ENCODE measurements at places on chromosomes 1 and 21.

- no peak for DNase-seq
These were observed 11.8 kb upstream of the XCL2 start for GRCh38 chr1:168555508-168556046.

DNA sequence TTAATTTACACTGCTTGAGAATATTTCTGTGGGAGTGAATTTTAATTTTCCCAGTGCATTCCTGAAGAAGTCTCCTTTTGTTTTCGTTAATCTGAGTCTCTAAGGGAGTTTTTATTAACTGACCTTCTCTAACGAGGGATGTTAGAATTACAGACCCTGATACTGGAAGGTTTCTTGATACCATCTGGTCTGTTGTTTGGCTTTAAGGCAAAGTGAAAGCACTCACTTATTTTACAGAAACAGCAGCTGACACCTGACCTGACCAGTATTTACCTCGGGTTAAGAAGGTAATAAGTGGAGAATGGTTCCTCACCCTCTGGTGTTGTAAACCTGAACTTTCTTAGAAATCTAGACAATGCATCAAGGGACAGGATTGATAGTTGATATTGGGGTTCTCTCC is 12.4 kb downstream of the CDC14A start:
- no peak for DNase-seq

- no peak for DNase-seq
These were observed 98.9 kb downstream of the DHRS3 start for GRCh38 chr1:12518931-12519692.

- DNase-seq = no peak
These were observed 2.2 kb downstream of the NUAK2 start for GRCh38 chr1:205319081-205320018.

- no peak for DNase-seq
These were observed 8.8 kb upstream of the FAM20B start for GRCh38 chr1:179016706-179017382.

DNA sequence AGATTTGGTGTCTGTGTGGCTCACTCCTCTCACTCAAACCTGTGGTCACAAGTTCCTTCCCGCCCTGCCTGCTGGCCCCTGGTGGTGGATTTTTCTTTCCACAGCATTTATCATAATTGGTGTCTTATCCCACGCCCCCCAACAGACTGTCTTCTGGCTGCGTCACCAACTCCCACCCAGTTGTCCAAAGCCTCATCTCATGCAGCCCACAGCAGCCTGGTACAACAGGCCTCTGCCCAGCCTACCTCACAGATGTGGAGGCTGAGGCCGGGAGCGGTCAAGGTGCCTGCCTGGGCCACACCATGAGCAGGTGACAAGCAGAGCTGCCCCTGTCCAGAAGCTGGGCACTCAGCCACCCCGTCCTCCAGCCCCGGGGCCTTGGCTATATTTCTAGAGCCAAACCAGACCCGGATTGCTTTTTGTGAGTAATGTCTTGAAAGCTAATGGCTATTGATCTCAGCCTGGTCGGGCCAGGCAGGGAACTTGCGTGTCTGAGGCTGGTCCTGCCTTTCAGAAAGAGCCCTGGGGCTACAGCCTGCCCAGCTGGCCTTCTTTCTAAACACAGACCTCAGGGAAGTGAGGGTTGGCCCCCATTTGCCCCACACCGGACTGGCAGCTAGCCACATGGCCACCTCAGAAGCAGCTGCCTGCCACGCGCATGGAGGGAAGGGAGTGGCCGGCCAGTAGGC is 2.6 kb downstream of the KCNAB2 start:
- DNase-seq = no peak

GRCh38 chr1:114388432-114389003 is 122.5 kb downstream of the TRIM33 start:
- DNase-seq = no peak

DNA sequence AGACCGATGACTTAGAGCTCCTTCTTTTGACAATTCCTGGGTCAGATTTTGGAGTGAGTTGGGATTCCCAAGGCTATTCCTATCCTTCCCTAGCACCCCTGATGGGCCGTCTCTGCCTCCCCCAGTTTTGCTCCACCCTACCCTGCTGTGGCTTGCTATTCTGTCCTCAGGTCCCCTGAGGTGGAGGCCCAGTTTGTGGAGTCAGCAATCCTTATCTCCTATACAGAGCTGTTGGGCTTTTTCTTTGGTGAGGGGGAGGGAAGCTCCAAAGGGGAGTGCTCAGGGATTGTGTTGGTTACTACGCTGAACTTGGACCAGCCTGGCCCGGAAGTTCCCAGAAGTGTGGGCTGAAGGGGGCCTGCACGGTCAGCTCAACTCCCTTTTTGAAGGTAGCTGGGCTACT is 7.6 kb downstream of the SESN2 start:
- no peak for DNase-seq

- DNase-seq = no peak
These were observed 8.9 kb downstream of the MAPKAPK2 start for GRCh38 chr1:206693592-206693991.

DNA sequence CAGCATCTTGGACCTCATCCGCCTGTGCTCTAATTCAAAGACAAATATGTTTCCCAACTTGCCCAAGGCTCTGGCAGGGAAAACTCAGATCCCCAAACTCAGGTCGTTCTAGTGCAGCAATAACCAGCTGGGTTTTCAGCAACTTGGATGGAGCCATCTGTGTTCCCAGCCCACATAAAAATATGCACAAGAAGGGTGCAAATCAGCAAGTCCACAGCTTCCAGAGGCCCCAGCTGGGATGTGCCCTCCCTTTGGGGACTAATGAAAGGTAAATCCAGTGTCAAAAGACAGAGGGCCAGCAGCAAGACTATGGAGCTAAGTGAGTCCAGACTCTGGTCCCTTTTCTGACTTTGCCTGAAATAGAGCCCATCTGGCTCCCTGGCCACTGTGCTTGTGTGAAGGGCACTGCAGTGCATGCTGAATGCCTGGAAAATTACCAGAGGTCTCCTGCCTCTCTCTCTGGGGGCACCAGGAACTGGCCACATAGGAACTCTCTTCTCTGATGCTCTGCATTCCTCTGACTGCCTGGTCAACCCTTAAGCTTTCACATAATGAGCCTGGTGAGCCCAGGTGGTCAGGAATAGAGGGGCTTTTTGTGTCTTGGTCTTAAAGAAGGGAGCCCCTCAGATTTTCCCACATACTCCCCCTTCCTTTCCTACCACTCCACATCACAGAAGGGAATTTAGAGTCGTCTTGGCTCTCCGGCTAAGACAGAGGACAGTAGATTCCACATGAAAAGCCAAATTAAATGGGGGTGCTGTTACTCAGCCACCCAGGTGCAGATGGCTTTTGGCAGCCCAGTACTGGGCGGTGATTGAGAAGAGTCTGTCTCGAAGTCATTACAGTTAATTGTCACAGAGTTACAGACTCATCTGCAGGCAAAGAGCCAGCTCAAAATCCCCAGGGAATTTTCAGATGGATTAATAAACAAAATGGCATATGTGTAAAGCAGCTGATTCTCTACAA is 88.1 kb upstream of the C1orf21 start:
- no peak for DNase-seq

DNA sequence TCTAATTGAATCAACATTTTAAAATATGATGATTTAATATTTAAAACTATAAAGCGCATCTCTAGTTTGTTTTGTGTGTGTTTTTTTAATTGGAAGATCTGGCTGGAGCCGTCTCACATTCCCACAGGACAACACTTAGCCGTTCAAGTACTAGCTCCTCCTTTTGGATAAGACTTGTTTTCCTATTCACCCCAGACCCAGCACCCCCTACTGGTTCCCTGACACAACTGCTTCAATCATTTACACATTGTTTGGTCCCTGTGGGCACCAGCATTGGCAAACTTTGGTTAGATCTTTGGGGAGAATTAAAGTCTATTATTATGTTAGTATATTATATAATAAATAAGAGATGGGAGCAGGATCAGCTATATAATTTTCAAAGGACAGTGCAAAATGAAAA is 34.5 kb downstream of the TYW3 start:
- no peak for DNase-seq

- no peak for DNase-seq
These were observed 965.7 kb downstream of the NCAM2 start for GRCh38 chr21:21963911-21964310.

DNA sequence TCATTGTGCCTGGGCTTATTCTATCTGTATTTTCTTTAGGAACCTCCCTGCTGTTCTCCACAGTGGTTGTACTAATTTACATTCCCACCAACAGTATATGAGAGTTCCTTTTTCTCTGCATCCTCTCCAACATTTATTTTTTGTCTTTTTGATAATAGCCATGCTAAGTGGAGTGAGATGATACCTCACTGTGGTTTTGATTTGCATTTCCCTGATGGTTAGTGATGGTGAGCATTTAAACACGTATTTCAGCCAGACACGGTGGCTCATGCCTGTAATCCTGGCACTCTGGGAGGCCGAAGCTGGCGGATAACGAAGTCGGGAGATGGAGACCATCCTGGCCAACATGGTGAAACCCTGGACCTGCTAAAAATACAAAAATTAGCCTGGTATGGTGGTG is 57.9 kb downstream of the SLAMF6 start:
- no peak for DNase-seq

- DNase-seq = no peak
These were observed 149.5 kb downstream of the FGGY start for GRCh38 chr1:59446257-59446901.

DNA sequence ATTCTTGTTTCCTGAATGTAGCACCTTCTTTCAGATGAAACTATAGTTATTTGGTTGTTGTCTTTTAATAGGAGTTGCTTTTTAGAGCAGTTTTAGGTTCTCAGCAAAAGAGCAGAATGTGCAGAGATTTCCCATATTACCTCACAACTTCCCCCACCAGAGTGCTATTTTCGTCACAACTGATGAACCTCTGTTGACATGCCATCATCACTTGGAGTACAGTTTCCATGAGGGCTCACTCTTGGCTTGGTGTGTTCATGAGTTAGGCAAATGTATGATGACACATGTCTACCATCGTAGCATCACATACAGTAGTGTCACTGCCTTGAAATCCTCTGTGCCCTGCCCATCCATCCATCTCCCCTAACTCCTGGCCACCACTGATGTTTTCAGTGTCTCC is 3.7 kb downstream of the IBA57 start:
- no peak for DNase-seq

DNA sequence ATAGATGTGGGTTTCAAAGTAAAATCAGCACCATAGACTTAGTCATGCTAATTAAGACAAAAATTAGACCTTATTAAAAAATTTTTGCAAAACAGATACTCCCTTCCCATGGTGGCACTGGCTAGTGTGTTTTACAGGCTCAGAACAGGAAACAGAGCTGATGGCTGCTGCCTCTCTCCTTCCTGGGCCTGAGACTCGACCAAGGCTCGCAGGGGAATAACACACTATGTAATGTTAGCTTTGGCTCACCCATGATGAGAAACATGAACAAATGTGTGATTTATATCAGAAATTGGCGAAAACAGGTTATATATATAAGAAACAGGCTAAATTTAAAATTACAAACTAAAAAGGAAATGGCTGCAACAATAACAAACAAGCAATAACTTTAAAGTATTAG is 50.7 kb downstream of the ERG start:
- no peak for DNase-seq

GRCh38 chr1:201251851-201252430 is 31.4 kb upstream of the PKP1 start:
- DNase-seq = no peak

GRCh38 chr1:205344066-205344928 is 12.4 kb downstream of the KLHDC8A start:
- no peak for DNase-seq

- peak; percentile 64 for DNase-seq
These were observed 562 bp downstream of the MAP7D1 start for GRCh38 chr1:36156329-36157114.

DNA sequence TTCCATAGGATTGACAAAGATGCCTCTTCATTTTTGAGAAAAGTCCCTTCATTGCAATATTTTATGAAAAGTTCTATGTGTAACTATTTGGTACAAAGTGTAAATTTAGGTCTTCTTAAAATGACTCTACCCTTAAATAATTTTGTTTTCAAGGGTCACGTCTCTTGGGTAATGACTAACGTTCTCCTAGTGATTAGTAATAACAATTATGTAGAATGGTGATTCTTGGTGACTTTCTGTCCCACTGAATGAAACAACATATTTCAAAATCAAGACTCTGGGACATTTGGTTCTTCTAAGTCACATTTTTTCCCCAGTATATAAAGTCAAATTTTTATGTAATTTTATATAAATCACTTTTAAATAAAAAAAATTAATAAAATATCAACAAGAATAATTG is 277.5 kb upstream of the ADAMTS5 start:
- no peak for DNase-seq

- DNase-seq = no peak
These were observed 14.7 kb upstream of the KCNE1 start for GRCh38 chr21:34526618-34527290.

GRCh38 chr1:231933711-231934626 is 307.4 kb downstream of the DISC1 start:
- DNase-seq = no peak

DNA sequence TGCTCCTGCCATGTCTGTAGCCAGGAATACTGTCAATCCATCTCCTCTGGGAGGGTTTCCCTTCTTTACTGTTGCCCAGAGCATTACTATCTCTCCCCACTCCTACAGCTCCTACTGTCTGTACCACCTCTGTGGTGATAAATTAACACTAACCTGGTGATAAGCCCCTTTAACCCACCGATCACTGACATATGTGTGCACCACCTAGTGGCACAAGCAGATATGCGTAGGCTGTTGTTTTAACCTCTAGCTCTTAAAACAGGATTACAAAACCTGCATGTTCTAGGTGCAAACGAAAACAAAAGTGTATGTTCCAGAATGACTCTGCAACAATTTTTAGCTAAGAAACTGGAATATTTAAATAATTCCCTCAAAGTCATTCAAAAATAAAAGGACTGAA is 93.9 kb upstream of the BEND5 start:
- DNase-seq = no peak

DNA sequence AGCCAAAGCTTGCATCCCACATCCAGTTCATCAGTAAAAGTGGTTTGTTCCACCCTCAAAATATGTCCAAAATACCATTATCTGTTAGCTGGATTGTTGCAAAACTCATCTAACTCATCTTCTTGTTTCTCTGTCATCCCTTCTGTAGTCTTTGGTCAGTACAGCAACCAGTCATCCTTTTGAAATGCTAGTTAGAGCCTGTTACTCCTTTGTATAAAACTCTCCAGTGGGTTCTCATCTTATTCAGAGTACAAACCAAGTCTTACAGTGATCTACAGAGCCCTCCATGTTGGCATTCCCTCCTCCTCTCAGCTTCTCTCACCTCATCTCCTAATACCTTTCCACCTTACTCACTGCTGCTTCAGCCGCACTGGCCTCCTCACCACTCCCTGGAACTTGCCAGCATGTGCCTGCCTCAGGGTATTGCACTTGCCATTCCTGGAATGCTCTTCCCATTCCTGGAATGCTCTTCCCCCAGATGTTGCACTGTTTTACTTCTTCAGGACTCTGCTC is 70.6 kb downstream of the LAMC1 start:
- DNase-seq = no peak

DNA sequence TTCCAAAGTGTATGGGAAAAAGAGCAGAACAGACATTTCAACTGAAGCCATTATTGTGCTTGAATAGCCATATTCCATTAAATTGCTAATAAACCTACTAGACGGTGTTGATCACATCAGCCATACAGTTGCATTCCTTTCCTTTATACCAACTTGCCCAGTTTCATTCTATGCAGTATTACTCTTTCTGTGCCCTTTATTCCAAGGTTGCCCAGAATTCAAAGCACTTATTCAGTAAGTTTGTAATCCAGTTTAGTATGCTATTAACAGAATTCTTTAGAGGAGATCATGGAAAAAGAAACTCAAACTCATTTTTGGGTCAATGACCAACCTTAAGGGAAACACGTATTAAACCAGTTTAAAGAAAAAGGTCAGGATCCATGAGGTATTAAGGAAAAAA is 89.5 kb downstream of the DDAH1 start:
- no peak for DNase-seq
